ENCODE measurements at places on chromosomes 3 and 15.

DNA sequence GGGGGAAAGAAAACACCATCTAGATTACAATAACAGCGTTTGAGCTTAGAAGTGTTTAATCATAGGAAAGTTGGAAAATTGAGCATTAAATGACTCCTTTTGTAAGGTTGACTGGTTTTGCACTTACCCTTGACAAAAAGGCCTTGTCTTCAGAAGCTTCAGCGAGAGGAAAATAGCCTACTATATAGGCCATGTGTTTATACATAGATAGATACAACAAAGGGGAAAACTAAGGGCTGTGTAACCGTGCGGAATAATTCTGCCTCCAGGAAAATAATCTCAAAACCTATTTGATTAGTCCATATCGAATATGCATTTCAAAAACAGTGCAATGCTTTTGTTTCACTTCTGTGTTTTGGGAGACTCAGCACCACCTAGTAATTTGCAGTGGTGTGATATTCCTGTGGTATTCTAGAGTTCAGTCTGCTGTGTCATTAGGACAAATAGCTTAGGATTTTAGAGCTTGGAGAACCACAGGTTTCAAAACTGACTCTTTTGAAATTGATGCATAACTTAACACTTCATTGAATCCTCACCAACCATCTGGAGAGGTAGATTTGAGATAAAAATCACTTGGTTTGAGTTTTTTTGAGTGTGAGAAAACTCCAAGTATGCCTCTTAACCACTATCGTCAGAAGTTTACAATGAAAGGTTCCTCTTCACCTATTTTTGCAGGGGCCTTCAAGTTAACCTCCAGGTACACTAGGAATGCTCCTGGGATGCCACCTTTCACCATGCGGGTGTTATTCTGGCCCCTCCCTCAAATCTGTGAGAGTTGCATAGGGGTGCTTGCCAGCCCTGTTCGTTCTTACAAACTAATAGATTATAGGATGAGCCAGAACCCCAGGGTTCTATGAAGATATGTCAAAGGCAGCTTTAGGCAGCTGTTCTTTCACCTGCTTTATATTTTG is 1.9 kb downstream of the ARHGAP31 start:
- no peak for DNase-seq

DNA sequence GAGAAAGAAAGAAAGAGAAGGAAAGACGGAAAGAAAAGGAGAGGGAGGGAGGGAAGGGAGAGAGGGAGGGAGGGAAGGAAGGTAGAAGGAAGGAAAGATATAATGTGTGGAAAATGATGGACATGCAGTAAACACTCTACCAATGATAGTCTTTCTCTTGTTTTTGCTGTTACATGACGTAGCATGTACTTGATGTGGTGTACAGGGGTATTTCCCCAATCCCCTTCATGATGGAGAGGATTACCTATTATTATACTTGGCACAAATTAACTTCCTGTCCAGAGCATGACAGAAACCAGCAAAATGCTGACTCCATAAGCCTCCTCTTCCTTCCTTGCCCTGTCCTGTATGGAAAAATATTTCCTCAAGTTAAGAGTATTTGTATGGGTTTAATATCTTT is 124.4 kb downstream of the B3GALNT1 start:
- no peak for DNase-seq

DNA sequence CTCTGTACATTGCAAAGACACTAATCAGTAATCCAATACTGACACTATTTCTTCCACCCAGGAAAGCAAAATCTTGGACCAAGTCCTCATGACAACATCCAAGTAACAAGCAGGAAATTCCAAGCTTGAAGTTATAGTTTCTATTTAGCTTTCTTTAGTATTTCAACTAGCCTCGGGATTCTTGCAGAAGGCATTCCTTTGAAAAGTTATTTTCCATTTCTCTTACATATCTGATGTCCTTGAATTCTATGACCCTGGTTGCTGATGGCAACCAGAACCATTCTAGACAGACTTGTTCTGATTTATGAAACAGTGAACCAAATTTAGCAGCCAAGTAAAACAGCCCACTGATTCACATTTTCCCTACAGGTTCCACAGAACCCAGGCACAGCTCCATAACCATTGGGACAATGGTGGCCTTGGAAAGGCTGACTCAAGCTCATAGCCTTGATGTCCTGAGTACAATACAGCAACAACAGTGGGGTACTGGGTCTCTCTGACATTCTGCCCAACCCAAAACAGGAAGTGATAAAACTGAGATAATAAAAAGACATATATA is 26.5 kb downstream of the P3H2 start:
- DNase-seq: no peak

DNA sequence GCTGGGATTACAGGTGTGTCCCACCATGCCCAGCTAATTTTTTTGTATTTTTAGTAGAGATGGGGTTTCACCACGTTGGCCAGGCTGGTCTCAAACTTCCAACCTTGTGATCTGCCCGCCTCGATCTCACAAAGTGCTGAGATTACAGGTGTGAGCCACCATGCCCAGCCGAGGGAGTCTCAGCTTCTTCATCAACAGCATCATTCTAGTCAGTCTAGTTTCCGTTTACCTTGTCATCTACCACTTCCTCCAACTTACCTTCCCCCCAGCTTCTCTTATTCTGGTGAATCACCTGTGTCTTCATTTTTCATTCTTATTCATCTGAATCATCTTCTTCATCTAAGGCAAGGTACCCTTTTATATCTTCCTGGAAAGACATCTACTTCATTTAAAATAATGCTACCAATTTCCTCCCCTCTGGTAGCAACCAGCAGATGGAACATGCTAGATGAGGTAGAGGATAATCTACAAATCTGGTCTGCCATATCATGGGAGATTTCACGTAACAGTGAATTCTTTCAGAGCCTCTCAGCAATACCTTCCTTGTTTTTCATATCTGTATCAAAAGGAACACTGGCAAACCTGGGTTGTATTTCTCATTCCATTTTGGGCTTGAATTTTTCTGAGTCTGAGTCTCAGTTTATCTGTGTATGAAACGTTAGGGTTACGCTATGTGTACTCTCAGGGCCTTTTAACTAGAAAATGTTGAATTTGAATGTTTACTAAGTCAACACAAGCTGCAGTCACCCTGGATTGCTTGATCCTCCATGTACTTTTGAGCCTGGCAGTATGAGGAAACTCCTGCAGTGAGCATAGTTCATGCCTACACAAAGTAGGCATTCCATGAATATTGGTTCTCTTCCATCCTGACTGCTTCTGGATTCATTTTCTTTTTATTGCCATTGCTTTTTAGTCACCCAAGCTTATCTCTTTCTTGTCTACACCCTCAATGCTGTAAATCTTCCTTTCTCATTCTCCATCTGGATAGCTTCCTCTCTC is 16.8 kb downstream of the LPP start:
- DNase-seq: no peak

GRCh38 chr15:65466901-65467300 is 44.2 kb upstream of the IGDCC4 start:
- no peak for DNase-seq

DNA sequence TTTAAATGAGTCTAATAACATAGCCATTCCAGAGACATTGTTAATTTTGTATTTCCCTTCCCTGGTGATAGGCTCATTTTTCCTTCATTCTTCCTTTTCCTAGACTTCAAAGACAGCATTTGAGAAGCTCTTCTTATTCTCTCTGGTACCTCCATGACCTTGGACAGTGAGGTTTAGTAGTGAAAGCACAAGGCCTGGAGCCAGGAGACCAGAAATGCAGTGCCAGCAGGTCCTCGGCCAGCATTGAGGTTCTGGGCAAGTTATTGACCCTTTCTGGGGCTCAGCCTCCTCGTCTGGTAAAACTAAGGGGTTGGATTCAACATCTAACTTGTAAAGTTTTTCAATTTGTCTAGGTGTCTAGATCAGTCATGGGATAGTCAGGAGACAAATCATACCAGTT is 146.9 kb downstream of the SV2B start:
- no peak for DNase-seq
